ENCODE measurements at places on chromosomes 12 and 14.

- DNase-seq = no peak
Measured at GRCh38 chr12:76914102-76914859, 35.5 kb upstream of the CSRP2 start.

GRCh38 chr12:65566751-65567150, 257.5 kb upstream of the HMGA2 start:
- no peak for DNase-seq

DNA sequence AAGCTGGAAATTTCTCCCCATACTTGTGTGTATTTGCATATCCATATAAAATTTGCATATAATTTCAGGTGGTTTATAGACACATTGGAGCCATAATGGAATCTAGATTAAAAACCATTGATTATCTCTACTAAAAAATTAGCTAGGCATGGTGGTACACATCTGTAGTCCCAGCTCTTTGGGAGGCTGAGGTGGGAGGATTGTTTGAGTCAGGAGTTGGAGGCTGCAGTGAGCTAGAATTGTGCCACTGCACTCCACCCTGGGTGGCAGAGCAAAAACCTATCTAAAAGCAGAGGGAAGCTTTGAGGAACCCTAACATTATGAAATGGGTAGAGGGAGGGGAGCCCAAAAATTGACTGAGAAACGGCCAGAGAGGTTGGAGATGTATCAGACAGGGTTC, 2.6 kb upstream of the RDH11 start:
- DNase-seq = no peak

- DNase-seq = no peak
Measured at GRCh38 chr12:9331218-9331626, 123.0 kb upstream of the PZP start.

DNA sequence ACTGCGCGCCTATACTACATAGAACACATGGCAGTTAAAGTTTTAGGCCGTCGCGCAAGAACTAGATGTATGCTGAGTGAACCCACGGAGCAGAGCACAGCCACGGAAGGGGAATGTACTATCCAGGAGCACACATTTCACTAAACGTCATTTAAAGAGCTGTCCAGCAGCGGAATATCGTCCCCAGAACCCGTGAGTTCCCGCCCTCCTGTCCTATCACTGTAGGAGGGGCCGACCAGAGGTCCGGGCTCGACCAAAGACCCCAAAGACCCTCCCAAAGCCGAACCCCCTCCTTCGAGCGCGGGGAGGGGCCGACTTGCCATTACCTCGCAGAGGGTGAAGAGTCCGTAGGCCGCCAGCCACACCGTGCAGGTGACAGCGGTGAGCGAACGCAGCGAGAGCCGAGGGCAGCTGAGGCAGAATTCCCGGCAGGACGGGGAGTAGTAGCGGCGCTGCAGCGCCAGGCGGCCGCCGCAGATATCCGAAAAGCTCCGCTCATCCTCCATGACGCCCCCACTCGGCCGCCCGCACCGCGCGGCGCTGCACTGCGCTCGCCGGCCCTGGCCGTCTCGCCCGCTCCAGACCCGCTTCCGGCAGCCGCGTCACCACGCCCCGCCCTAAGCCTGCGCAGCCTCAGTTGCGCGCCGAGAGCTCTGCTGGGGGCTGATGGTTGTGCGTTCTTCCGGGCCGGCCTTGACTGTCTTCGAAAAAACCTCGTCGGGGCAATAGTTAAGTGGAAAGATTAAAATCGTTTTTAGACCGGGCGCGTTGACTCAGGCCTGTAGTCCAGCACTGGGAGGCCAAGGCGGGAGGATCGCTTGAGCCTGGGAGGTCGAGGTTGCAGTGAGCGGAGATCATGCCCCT, at the start of gene PIGH:
PIGH (minus strand) TSS at position 571 of the 864 bp plus-strand sequence; CDS start at position 506, 65 bp downstream.
- DNase-seq = peak; percentile 93

DNA sequence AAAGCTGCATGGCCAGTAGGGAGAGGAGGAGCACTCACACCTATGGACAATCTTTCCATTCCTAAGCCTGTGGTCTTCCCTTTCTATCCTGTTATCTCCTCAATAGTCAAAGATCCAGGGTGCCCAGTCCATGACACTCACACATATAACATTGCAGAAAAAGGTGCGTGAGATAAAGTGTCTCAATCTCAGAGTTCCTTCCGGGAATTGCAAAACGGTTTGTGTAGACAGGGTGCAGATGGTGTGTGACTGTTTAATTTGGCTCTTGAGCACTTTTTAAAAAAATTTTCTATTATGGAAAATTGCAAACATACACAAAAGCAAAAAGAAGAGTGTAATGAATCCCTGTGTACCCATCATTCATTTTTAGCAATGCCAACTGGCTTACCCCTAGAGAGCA, 1493.6 kb downstream of the AACS start:
- DNase-seq = no peak

DNA sequence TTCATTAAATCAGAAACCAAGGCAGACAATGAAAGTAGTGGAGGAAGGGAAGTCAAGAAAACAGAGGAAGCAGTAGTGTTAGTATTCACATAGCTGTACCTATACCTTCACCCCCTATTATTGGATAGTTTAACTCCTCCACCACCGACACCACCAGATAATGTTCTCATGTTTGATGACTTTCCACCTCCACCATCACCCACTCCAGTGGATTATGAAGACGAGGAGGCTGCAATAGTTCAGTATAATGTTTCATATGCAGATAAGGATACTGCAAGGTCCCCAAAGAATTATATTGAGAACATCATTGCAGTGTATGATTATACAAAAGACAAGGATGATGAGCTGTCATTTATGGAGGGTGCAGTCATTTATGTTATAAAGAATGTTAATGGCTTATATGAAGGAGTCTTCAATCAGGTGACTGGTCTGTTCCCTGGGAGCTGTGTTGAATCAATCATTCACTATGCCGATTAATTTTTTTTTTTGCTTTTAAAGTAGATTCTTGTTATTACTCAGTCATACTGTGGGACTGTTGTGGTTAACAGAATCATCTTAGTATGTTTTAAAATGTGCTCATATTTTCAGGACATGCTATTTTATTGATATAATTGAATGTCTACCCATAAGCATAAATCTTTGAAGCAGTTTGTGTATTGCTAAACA, 32.2 kb upstream of the KTN1 start:
- no peak for DNase-seq

DNA sequence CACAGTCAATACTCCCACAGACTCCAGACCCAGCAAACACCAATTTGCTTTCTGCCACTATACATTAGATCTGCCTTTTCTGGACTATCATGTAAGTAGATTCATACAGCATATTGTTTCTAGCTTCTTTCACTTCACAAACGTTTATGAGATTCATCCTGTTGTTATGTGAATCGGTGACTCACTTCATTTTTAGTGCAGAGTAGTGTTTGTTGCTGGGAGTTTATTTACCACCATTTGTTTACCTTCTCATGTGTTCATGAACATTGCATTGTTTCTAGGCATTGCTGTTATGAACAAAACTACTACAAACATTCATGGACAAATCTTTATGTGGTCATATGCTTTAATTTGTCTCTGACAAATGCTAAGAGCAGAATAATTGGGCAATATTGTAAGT, 807.8 kb upstream of the TMEM132C start:
- DNase-seq = no peak

GRCh38 chr12:100823963-100824362, 29.4 kb downstream of the ANO4 start:
- no peak for DNase-seq

DNA sequence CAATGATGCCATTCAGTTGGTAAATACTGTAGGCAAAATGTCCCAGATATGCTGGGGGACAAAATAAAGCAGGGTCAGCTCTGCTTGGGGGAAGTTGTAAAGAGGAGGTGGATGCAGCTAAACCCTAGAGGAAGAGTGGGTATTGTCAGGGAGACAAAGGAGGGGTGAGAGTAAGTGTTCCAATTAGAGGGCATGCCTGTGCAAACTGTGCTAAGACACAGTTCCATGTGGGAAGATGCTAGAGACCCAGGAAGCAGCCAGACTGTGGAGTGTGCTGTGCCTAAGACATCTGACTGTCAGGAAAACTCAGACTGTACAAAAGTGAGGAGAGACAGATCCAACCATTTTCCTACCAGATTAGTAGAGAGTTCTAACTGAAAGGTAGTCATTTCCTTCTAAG, 474.3 kb downstream of the ATP23 start:
- DNase-seq = no peak
